NCI-H460 (cell line): ENCODE measurements at places on chromosomes 5 and 9.
A peak's percentile ranks its signal among the peaks of the same experiment; 100 is the strongest.

GRCh38 chr9:28059192-28059591 lies 485.9 kb upstream of the C9orf72 start:
- DNase-seq: no peak

DNA sequence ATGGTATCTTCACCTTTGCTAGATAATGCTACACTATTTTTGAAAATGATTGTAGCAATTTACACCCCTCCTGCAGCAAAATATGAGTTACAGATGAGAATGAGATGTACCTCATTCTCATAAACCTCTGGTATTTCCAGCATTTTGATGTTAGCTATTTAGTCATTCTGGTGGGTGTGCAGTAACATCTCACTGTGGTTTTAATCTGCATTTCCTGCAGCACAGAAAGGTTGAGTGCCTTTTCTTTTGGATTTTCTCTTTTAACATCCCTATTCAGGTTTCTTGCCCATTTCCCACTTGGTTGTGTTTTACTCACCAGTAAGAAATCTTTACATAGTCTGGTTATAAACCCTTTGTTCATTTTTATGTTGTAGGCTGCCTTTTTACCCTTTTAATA lies 206.2 kb downstream of the NR3C1 start:
- DNase-seq: no peak

GRCh38 chr9:107948601-107949000 lies 459.0 kb upstream of the KLF4 start:
- DNase-seq: no peak

- DNase-seq: no peak
Measured at GRCh38 chr5:124591583-124591982, 154.9 kb downstream of the ZNF608 start.

DNA sequence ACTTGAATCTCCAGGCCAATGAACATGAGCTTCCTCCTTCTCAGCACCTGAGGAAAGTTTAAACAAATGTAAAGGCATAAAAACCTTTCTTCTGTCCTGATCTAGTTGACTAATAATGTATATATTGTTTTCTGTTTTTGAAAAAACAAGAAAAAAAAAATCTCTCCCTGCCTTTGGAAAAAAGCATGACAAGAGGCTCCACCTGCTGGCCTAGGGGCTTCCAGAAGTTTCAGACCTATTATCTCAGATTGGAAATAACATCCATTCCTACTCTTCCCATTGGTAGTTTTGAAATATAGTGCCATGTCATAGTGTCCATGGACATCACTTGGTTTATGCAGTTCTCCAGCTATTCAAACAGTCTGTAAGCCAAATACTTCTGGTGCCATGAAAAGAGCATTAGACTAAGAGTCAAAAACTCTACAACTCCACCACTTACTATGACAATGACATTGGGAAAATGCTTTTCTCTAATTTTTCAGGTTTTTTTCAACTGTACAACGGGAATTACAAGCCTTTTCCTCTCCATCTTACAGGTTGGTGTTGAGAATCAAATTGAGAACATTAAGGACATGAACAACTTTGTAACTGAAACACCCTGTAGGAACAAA lies 409.6 kb upstream of the MPDZ start:
- DNase-seq: no peak

GRCh38 chr9:127801955-127802575 lies 617 bp upstream of the FPGS start:
- no peak for DNase-seq

DNA sequence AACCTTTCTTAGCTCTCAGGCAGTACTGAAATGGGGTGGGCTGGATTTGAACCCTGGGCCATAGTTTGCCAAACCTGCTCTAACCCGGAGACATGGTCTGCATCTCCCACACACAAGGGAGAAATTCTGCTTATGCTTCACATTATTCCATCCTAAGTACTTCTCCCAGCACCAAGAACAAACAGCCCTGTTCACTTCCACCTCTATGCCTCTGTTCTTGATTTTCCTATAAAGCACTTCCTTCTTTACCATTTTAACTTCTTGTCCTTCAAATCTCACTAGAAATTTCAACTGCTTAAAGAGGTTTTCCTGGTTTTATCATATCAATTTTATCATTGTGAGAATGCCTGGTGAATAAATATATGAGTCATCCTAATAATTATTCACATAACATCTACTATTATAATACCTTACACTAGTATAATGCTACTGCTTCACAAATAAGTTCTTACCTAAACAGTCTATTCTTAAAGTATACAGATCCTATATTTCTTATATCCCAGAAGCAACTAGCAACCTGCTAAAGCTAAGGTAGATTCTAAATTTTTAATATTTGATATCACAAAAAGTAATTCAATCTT lies 12.7 kb downstream of the FEM1C start:
- DNase-seq: no peak

DNA sequence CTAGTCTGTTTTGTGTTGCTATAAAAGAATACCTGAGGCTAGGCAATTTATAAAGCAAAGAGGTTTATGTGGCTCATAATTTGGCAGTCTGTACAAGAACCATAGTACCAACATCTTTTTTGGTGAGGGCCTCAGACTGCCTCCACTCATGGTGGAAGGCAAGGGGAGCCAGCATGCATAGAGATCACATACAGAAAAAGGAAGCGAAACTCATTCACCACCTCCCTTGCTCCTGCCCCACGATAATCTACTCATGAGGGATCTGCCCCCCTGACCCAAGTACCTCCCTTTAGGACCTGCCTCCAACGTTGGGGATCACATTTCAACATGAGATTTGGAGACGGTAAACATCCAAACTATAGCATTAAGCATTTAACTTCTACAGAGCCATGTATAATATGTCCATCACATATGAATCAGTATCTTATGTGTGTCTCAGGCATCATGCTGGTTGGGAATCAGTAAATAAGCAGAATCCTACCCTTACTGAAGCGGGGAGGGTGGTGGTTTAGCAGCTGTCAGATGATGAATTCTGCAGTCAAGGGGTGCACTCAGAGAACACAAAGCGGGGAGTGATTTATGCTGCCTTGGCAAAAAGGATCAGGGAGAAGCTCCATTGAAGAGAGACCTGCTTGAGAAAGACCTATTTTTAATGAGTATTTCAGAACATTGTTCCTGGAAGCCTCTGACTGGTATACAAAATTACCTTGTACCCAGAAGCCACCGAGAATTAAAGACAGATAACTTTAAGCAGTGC lies 34.8 kb downstream of the HMGXB3 start:
- no peak for DNase-seq

DNA sequence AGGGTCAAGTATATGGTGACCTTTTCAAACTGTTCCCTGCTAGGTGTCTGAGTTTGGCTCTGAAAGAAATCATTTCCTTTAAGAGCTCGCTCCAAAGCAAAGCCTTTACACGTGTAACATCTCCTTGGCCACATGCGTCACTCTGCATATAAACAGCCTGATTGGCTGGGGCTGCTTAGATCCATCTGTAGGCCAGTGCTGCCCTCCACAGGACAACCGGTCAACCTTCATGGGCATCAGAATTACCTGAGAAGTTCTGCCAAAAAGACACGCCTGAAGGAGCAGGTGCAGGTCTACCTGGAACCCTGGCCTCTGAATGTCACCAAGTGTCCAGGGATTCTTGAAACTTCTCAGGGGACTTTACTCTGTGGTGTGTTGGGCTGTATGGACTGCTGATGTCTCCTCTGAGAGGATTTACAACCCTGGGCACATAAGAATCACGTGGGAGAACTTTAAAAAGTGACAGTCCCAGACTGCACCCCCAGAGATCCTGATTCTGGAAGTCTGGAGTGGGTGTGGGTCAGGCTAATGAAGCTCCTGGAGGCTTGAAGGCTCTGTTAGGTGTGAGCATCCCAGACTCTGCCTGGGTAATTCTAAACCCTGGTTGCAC lies 497.6 kb downstream of the GADD45G start:
- peak; percentile 90 for DNase-seq

DNA sequence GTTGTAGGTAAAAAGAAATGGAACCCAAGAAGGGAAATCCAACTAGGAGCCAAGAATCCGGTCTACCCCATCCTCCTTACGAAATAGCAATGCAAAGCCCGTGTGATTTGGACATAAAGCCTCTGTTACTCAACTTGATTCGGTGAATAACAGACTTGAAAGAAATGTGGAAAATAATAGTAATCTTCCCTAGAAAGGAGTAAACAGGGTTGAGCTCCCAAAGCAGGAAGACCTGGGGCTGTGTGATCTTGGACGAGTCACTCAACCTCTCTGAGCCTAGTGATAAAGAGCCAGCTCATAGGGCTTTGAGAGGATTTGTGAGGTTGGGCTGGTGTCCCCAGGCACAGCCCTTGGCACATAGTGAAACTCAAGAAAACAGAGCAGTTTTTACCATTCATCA lies 42.7 kb upstream of the IL17B start:
- DNase-seq: no peak

GRCh38 chr5:78735834-78736463 lies 87.4 kb upstream of the LHFPL2 start:
- DNase-seq: no peak

GRCh38 chr5:116764941-116765340 lies 190.3 kb upstream of the SEMA6A start:
- DNase-seq: no peak

DNA sequence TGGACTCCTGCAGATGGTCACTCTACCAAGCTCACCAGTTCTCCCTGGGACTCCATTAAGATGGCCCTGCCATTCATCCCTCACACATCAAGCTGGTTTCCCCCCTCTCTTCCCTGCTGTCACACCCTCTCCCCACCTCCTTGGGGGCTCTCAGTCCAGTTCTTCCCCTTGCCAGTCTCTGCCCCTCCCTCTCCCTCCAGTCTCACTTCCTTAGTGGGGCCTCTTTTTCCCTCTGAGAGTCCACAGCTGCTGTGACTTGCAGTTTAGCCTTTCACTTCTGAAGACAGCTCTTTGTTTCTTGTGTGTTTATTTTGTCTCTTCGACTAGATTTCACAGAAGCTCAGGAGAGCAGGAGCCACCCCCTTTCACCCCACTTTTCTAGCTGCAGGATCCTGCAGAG lies 10.5 kb downstream of the DOCK2 start:
- no peak for DNase-seq

GRCh38 chr5:129124608-129125007 lies 30.1 kb downstream of the ISOC1 start:
- DNase-seq: no peak

DNA sequence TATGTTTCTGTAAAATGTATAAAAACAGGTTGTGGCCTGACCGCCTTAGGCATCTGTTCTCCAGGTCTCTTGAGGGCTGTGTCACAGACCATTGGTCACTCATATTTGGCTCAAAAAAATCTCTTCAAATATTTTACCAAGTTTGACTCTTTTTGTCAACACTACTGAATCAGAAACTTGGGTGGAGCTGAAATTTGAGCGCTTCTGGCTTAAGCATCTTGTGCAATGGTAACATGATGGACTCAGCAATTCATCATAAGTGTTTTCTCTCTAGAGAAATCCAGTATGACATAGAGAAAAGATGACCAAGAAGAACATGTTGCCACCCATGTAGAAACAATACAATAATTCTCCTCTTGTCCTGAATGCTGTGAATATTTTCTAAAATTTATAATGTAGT lies 387.9 kb downstream of the MAT2B start:
- no peak for DNase-seq
